NCI-H345 (cell line): ENCODE measurements at places on chromosomes 5 and 9.
A peak's percentile ranks its signal among the peaks of the same experiment; 100 is the strongest.

DNA sequence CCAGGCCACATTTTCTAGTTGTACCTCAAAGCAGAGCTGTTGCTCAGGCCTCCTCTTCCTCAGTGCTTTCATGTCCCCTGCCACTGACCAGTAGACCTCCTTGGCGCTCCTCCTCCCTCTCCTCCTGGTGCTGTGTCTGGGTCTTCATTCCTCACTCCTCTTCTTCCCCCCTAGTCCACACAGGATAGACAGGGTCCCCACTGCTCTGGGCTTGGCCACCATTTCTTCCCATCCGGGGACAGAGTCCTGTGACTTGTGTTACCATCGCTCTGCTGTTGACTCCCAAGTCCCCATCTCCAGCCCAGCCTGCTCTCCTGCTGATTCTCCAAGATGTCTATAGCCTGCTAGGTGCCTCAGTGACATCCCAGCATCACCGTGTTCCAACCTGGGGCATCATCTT is 88.2 kb upstream of the HRH2 start:
- DNase-seq, result no peak

GRCh38 chr5:80269991-80270438 is 14.2 kb upstream of the SERINC5 start:
- no peak for DNase-seq

DNA sequence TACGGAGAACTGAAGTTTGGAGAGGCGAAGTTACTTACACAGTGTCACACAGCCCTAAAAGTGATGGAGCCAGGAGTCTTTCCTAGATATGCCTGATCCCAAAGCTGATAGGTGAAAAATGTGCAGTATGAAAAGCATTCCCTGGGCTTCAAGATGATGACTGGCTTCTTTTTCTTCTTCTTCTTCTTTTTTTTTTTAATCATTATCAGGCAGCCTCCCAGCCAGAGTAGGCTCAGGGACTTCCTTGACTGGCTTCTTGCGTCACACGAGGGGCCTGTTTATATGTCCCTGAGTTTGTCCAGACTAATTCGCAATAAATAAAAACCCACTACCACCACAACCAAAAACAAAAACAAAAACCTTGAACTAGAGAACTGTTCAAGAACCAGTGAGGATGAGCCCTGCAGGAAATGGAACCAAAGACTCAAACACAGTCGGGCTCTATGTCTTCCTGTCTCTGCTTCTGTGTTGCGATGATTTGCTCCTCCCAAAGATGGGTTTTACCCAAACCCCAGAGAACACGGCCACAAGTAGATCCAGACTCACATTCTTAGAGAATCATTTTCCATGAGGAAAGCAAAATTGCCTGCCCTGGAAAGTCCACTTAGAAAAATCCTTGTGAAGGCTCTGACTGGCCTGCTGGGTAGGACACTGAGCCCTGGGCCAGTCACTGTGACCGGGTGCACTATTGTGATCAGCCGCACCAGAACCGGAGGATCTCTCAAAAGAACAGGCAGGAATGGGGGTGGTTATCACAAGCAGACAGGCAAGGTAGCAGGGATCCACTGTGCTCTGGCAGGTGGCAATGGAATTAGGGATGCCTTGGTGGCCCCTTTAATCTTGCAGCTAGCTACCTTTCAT is 38.0 kb upstream of the ADAM19 start:
- DNase-seq, result no peak

GRCh38 chr9:70020217-70020616 is 23.4 kb upstream of the MAMDC2 start:
- DNase-seq, result peak; percentile 15

DNA sequence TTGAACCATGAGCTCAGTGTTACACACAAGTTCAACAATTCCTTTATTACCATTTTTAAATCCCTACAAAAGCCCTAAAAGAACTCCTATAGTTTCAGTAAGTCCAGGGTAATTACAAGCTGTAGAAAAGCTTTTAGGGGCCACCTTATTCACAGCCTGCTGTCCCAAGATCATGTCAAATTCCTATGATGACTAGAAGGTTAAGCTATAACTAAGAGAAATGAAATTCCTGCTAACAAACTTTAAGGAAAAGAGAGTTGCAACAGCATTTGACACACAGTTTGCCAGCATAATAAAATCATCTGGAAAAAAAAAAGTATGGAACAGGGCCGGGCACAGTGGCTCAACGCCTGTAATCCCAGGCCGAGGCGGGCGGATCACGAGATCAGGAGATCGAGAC is 31.5 kb downstream of the TMEM245 start:
- no peak for DNase-seq

DNA sequence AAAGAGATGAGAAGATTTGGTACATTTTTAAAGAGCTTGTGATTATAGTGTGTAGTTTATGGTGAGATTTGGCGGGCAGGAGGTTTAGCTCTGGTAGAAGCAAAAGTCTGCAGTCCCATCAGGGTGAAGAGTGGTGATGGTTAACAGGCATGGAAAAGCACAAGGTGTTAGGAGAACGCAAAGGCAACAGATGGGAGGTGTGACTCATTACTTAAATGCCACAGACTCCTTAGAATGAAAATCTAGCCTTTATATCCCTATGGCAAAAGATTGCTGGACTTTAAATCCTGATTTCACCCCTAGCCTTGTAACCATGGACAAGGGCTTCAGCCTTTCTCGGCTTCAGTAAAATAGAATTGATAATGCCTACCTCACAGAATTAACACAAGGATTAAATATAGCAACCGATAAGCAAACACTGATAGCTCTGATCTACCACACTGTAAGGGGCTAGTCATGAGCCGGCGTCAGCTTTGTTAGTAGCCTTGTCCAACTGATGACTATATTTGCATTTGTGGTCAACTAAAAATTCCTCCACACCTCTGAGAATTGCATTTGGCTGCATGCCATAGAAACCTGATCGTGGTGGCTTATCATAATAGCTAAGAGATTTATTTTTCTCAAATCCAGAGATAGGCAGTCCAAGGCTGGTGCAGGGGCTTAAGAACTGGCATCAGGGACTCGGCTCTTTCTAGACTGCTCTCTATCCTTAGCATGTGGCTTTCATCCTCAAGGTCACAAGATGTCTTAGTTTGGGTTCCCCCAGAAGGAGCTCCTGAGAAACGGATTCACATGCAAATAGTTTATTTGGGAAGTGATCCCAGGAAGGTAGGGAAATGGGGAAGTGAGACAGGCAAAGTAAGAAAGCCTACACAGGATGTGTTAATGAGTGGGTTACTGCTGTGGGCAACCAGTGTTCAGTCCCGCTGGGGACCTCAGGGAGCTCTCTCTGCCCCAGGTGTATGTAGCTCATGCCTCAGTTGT is 19.6 kb downstream of the MFAP3 start:
- DNase-seq, result peak; percentile 21

- DNase-seq, result no peak
Measured at GRCh38 chr5:54616518-54617220, 99.1 kb downstream of the SNX18 start.

GRCh38 chr5:83124593-83124992 is 47.2 kb downstream of the XRCC4 start:
- no peak for DNase-seq

DNA sequence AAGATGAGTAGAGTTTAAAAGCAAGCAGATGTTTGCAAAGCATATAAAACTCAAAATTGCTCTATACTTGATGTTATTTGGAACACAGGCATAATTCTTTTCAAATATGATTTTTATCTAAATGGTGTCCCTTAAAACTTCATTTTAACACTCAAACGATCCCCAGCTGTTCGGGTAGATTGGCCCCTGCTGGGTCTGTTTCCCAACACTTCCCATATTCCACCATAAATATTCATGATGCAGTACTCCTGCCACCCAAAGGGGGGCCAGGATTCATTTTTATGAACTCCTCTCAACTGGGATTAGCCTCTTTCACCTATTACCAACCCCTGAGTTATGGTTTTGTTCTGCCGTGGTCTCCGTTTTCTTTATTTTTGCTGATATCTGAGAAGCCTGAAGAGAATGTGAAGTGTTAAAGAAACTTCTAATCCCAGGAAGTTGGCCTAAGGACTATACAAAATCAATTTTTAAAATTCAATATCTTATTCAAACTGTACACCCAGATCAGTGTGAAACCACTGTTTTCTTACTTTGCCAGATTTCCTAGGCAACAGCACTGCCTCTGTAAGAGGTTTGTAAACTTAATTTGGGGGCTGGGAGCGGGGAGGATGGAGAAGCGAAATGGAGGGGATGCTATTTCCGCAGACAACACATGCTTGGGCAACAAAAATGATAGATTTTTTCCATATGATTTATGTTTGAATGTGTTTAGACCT is 384.1 kb downstream of the DMRT2 start:
- no peak for DNase-seq

DNA sequence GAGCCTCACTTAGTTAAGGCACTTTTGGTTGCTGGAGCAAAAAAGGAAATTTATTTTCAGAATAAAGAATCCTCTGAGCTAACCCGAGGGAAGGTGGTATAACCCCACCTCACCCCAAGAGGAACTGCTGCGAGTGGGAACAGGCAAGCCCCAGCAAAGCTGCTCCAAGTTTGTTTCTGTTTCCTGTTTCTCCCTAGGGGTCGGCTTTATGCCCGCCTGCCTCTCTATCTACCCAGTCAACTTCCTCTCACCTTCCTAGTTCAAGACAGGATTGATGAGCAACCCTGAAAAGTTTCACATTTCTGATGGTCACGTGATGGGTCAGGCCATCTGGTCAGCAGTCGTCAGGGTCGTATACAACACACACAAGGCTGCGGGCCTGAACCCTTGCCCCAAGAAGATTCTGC is 31.1 kb downstream of the TRIO start:
- no peak for DNase-seq

DNA sequence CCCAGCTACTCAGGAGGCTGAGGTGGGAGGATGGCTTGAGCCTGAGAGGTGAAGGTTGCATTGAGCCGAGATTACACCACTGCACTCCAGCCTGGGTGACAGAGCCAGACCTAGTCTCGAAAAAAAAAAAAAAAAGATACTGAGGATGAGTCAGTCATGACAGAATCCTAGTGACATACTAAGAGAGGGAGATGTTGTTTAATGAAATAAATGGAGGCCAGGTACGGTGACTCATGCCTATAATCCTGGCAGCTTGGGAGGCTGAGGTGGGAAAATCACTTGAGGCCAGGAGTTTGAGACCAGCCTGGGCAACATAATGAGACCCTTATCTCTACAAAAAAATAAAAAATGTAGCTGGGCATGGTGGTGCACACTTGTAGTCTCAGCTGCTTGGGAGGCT is 107.2 kb downstream of the ZFAND5 start:
- no peak for DNase-seq
